ENCODE measurements at places on chromosomes 3 and 15. TPM values are rescaled to one million over a fixed set of nuclear protein-coding genes. Genes with fewer than 3 reads are reported as not detected.

DNA sequence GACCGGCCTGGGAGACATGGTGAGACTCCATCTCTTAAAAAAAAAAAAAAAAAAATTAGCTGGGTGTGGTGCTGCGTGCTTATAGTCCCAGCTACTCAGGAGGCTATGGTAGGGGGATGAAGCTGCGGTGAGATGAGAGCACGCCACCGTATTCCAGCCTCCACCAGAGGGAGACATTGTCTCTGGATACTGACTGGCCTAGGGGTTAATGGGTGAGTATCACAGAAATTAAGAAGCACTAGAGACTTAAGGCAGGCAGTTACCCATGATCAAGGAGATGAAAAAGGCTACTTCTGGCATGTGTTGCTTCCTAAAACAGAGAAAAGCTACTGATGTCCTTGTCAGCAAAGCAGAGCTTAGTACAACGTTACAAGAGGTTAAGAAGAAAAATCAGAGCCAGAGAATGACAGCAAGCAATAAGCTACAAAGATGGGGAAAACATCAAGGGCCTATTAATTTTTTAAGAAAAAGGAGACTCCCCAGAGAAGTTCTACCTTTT lies 8.6 kb downstream of the TFRC start:
- no peak overlapping the region for H3K4me3 ChIP-seq
- no peak overlapping the region for H3K27ac ChIP-seq
- H3K36me3 ChIP-seq = no peaks in the 10 kb centered on the region
- no peaks in the 10 kb centered on the region for H3K4me1 ChIP-seq
- H3K27me3 ChIP-seq = no peaks in the 10 kb centered on the region

DNA sequence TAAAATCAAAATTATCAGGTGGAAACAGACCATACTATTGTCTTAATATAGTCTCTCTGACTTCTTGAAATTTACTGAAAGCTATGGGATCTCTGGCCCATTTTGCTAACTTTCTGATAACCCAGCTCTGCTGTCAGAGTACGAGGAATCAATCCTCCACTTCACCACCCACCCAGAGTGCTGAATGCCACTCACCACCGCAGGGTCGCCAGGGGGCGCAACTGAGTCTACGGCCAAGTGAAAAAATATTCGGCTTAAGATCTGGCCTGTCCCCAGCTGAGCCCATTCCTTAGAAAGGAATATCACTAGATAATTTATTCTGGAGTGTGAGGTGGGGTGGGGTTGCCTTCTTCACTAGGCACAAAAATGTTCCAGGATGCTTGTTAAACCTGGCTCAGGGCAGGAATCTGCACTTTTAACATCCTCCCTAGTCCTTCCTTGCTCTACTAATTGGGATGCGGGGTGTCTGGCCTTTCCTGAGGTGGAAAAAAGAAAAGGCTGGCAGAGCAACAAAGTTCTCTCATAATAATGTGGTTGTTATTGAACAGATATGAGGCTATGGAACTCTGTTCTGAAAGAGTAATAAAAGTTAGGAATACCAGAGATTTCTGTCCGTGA lies 520.6 kb downstream of the MFSD1 start:
- no peak for DNase-seq
- H3K27me3 ChIP-seq = no peaks in the 10 kb centered on the region
- H3K36me3 ChIP-seq = no peaks in the 10 kb centered on the region
- H3K27ac ChIP-seq = no peak overlapping the region
- no peaks in the 10 kb centered on the region for H3K4me1 ChIP-seq
- H3K4me3 ChIP-seq = no peak overlapping the region

GRCh38 chr15:92599394-92599970 lies 56.1 kb downstream of the FAM174B start:
- H3K36me3 ChIP-seq = no peaks in the 10 kb centered on the region
- H3K27me3 ChIP-seq = no peaks in the 10 kb centered on the region
- no peaks in the 10 kb centered on the region for H3K4me1 ChIP-seq
- H3K4me3 ChIP-seq = no peak overlapping the region

DNA sequence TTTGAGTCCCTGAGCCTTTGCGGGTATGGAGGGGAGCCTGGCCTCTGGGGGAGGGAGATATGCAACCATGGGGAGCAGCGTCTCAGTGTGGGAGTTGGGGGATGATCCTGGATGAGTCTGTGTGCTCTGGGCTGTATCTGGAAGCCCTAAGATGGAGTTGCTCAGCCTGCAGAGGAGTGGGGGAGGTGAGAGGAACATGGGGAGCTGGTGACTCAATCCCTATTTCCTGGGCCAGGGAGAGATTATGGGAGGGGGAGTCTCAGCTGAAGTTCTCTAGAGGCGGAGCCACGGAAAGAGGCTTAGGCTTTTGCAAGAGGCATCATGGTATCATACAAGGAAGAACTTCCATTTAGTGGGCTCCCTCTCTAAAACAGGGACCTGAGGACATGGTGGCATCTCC lies 59.5 kb upstream of the TMEM115 start:
- no peaks in the 10 kb centered on the region for H3K36me3 ChIP-seq
- no peak overlapping the region for H3K4me3 ChIP-seq
- no peaks in the 10 kb centered on the region for H3K4me1 ChIP-seq
- H3K27me3 ChIP-seq = no peaks in the 10 kb centered on the region
- DNase-seq = no peak

GRCh38 chr15:32651229-32651837 lies 9.8 kb downstream of the SCG5 start:
- no peak overlapping the region for H3K4me3 ChIP-seq
- DNase-seq = no peak
- no peaks in the 10 kb centered on the region for H3K4me1 ChIP-seq
- H3K27ac ChIP-seq = no peak overlapping the region
- no peaks in the 10 kb centered on the region for H3K36me3 ChIP-seq
- H3K27me3 ChIP-seq = no peaks in the 10 kb centered on the region

GRCh38 chr3:126665959-126666657 lies 11.2 kb upstream of the TXNRD3 start:
- DNase-seq = no peak
- H3K4me1 ChIP-seq = no peaks in the 10 kb centered on the region
- no peak overlapping the region for H3K4me3 ChIP-seq
- no peaks in the 10 kb centered on the region for H3K36me3 ChIP-seq

Gene HGD
- total RNA-seq = 25.9 TPM

GRCh38 chr3:3089017-3089416 lies 21.2 kb downstream of the IL5RA start:
- H3K27me3 ChIP-seq = no peaks in the 10 kb centered on the region
- H3K4me1 ChIP-seq = no peaks in the 10 kb centered on the region
- H3K27ac ChIP-seq = no peak overlapping the region
- H3K36me3 ChIP-seq = no peaks in the 10 kb centered on the region
- no peak for DNase-seq
- H3K4me3 ChIP-seq = no peak overlapping the region

Gene RTP3
- not detected for total RNA-seq

Gene CDC25A
- total RNA-seq = 0.80 TPM

DNA sequence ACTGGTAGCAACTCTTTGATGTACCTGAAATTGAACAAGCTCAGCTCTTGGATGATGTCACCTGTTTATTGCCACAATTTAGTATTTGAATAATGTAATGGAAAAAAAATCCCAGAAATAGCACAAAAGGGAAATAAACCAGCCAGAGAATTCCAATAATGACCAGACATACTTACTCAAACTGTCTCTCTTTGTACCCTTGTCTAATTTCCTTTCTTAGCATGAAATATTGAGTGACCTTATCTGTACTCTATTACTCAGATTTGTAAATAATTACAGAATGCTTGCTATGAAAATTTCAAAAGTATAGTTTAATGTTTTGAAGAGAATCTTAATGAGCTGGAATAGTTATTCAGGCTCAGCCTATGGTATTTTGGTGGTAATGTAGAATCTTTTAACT lies 555.4 kb upstream of the SGO1 start:
- H3K4me1 ChIP-seq = no peaks in the 10 kb centered on the region
- H3K27me3 ChIP-seq = no peaks in the 10 kb centered on the region
- H3K27ac ChIP-seq = no peak overlapping the region
- no peak overlapping the region for H3K4me3 ChIP-seq

Gene HEMK1
- total RNA-seq = 10.7 TPM

DNA sequence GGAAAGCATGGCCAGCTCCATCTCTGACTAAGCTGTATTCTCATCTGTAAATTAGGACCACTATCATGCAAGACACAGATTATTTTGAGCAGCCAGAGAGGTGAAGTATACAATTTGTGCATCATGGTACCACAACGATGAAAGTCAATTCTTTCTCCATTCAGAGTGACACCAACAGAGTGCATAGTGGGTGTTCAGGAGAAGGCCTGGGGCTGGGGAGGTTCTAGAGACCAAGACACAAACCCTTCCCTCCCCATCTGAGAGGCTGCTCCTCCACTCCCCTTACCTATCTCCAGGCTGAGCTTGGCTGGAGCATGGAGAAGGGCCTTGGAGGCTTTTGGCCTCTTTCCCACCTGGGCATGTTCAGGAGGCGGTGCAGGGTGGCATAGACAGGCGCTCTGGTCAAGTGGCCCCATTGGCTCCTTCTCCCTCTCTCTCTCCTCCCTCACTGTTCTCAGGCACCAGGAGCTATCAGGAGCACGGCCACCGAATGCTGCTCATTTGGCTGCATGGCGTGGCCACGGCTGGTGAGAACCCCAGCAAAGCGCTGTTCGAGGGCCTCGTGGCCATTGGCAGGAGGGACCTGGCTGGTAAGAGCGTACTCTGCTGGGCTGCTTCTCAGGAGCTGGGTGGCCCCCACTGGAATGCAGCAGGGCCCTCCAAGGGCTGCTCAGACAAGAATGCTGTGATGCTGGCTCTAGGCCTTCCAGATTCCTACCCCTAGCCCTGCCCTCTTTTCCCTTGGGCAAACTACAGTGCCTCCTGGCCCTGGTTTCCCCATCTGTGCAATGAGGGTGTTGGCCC lies 37.9 kb downstream of the ANKDD1A start:
- H3K27ac ChIP-seq = no peak overlapping the region
- H3K27me3 ChIP-seq = no peaks in the 10 kb centered on the region
- H3K36me3 ChIP-seq = no peaks in the 10 kb centered on the region
- H3K4me1 ChIP-seq = no peaks in the 10 kb centered on the region

- H3K4me3 ChIP-seq = no peak overlapping the region
- no peak overlapping the region for H3K27ac ChIP-seq
- DNase-seq = no peak
- H3K27me3 ChIP-seq = no peaks in the 10 kb centered on the region
Measured at GRCh38 chr3:69433969-69434325, 48.1 kb upstream of the FRMD4B start.

- H3K4me1 ChIP-seq = no peaks in the 10 kb centered on the region
- H3K27ac ChIP-seq = no peak overlapping the region
- H3K27me3 ChIP-seq = no peaks in the 10 kb centered on the region
- H3K4me3 ChIP-seq = no peak overlapping the region
Measured at GRCh38 chr15:82051664-82052063, 5.8 kb upstream of the MEX3B start.

DNA sequence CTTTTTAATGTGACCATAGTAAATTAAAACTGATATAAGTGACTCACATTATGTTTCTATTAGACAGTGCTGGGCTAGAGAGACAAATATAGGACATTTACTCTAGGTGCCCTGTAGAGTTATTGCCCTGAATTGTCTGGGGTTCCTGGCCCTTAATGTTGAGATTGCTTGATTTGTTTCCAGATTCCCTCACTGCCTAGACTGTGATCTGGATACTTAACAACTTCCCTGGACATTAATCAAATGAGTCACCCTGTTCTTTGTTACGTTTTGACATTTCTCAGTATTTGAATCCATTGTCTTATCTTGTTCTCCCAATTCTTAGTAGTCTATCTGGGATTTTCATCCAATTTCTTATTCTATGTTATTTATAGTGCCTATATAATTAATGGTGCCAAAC lies 65.8 kb downstream of the DTWD1 start:
- no peaks in the 10 kb centered on the region for H3K36me3 ChIP-seq
- H3K27ac ChIP-seq = no peak overlapping the region
- H3K4me3 ChIP-seq = no peak overlapping the region
- no peaks in the 10 kb centered on the region for H3K27me3 ChIP-seq
- no peak for DNase-seq
- H3K4me1 ChIP-seq = no peaks in the 10 kb centered on the region

DNA sequence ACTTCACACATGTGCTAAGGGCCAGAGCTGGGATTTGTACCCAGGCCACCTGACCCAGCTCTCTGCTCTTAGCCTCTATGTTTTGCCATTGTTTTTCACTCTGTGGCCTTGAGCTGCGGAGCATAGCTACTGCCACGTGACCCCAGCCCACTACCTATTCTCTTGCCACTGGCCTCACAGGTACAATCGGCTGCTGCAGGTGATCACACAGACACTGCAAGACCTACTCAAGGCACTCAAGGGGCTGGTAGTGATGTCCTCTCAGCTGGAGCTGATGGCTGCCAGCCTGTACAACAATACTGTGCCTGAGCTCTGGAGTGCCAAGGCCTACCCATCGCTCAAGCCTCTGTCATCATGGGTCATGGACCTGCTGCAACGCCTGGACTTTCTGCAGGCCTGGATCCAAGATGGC lies 46.2 kb downstream of the SEMA3G start:
- H3K4me1 ChIP-seq = no peaks in the 10 kb centered on the region
- DNase-seq = no peak
- peaks cover 7% of the 10 kb centered on the region for H3K36me3 ChIP-seq

- H3K36me3 ChIP-seq = no peaks in the 10 kb centered on the region
- DNase-seq = no peak
- no peak overlapping the region for H3K27ac ChIP-seq
- H3K27me3 ChIP-seq = no peaks in the 10 kb centered on the region
Measured at GRCh38 chr3:123899300-123899865, 15.3 kb upstream of the MYLK start.

Gene CORO2B
- total RNA-seq = 2.9 TPM

DNA sequence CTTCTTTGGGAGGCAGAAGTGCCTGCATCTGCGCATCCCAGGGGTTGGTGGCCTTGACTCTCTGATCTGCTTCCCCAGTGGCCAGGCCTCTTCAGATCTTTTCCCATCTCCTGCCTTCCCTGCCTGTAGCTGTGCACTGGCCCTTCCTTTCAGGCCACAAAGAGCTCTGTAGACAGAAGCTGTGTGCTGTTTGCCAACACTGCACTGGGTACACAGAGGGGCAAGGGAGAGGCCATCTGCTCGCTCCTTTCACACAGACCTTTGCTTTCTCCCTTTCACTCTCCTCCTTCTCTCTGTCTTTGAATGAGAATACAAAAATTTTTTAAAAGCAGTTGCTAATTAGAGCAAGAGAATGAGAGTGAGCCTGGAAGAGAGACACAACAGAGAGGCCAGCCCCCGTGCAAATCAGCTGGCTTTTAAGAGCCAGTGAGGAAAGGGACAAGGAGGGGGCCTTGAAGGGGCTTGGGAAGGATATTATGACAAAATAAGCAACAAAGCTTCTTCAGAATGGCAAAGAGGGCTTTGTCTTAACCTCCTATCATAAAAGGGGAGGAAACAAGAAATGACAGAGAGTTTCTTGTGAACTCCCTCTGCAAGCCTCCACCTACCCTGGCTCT lies 170.9 kb downstream of the EPHB1 start:
- DNase-seq = no peak
- no peak overlapping the region for H3K27ac ChIP-seq
- H3K27me3 ChIP-seq = no peaks in the 10 kb centered on the region
- H3K36me3 ChIP-seq = no peaks in the 10 kb centered on the region
- no peaks in the 10 kb centered on the region for H3K4me1 ChIP-seq

Gene LINGO1
- total RNA-seq = not detected

DNA sequence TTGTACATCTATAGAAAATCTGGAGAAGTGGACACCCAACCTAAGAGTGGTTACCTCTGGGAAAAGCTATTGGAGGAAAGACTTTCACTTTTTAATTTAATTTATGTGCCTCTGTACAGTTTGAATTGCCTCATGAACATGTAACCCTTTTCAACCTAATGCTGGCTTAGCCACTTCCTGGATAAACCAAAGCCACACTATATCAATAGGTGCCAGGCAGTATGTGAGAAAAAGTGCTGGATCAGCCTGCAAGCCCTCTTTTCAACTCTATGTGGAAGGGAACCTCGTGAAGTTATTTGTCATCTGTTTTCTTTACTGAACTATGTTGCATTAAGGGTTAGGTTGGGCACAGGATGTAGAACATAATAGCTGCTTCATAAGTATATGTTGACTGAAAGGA lies 9.3 kb upstream of the TOPAZ1 start:
- DNase-seq = no peak
- no peak overlapping the region for H3K27ac ChIP-seq
- no peaks in the 10 kb centered on the region for H3K36me3 ChIP-seq
- H3K4me3 ChIP-seq = no peak overlapping the region
- no peaks in the 10 kb centered on the region for H3K27me3 ChIP-seq

Gene KNSTRN
- total RNA-seq = 12.1 TPM

Gene ARPIN
- total RNA-seq = 22.3 TPM

Measured in breast epithelium (tissue), 4 donors.